NCI-H187 (cell line): ENCODE measurements at places on chromosomes 16 and 17.

DNA sequence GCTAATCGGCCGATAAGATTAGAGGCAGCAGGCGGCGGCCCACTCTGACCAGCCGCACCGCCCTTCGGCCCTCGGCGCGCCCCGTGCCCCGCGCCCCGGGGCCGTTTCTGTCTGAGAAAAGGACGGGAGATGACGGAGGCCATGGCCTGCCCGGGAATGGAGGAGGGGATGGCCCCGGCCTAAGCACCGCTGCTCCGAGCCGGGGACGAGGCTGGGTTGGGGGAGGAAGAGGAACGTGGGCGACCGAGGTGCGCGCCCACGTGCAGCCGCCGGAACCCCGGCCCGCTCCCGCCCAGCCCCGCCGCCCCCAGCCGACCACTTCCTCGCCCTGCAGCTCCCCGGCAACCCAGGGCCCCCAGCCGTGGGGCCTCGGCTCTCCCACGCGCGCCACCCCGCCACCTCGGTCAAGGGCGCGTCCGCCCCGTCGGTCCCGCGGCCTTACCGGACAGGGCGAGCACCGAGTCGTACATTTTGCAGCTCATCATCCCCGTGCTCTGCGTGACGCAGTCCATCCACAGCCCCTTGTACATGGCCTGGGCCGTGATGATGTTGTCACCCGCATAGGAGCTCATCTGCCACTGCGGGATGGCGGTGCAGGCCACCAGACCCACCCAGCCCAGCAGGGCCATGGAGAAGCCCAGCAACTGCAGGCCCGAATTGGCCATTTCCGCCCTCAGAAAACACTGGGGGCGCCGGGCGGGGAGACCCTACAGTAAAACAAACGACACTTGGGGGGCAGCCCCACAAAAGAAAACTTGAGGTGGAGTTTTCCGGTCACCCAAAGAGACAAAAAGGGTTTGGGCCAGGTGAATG lies 693 bp downstream of the CLDN7 start:
- no peak for DNase-seq

DNA sequence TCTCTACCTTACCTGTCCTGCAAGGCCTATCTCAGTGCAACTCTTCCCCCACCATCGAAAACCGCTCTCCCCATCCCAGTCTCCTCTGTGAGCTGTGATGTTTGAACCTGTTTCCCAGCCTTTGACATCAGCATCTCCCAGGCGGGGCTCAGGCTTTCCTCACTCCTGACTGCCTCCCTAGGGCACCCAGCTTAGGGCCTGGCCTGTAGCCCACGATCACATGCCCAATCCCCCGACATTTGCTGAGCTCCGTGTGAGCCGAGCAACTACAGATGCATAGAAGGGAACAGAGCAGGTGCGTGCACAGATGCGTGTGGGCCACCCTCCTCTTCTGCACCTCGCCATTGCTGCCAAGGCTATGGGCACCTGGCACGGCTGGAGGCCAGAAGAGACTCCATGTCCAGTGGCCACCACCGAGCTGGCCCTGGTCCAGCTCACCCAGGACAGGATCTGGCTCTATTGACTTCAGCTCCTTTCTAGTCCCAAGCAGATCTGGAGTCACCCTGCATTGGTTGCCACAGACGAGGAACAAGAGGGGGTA lies 35.5 kb upstream of the CMIP start:
- DNase-seq, result no peak

DNA sequence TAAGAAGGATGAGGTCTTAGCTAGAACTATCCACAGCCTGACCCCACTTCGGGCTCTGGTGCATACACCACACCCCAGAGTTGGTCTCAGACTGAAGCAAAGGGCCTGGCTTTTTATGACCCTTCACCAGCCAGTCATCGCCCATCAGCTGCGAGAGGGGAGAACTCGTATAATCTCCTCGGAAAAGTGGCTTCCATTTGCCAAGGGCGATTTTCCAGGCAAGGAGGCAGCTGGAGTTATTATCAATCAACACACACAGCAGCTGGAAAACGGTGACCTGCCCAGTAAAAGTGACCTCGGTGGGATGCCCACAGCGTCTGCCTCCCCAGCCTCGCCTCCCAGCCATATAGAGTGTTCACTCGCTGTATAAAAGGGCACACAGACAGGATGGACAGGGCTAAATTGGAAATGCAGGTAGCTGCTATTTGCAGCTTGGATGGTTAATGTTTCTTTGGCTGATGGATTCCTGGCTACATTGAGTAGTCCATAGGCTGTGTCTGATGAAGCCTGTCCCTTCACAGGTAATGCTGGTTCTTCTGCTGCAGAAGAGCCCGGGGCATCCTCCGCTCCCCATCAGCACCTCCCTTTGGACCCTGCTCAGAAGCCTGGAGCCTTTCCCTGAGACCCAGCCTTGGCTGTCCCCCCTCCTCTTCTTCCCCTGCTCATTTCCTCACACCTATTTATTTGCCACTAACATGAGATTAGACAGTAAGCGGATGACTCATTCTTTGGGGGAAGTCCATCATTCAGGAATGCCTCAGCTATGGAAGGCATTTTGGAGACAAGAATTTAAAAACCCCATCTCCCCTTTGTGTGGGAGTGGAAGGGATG lies 45.7 kb downstream of the TMEM186 start:
- no peak for DNase-seq

DNA sequence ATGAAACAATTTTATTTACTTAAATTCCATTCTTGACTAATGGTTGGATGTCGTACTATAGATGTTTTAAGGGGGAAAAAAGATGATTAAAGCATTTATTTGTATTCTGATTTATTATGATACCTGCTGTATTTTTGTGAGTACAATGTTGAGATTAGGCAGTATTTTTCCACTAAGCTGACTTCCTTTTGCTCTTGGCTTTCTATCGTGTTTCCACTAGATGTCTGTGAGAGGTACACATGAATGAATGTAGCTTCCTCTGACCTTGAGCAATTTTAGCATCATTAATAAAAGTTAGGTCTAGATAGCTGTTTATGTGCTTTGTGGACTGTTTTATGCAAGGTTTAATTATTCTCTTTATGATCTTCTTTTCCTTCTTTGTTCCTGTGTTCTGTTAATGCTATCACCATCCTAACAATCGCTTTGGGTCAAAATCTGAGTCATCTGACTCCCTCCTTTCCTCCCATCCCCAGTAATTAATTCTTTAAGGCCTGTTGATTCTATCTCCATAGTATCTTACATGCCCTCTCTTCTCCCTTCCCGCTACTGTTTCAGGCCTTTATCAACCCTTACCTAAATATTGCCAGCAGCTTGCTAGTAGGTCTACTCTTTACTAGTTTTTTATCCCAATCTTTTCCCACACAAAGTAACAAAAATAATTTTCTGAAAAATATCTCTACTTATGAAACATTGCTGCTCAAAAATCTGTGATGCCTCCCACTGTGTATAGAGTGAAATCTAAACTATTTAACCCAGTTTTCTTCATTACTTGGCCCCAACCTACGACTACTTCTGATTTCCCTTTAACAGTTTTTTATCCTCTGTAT lies 76.0 kb downstream of the VMP1 start:
- no peak for DNase-seq

- DNase-seq, result no peak
These were observed 74.1 kb downstream of the SPECC1 start for GRCh38 chr17:20083156-20083859.

DNA sequence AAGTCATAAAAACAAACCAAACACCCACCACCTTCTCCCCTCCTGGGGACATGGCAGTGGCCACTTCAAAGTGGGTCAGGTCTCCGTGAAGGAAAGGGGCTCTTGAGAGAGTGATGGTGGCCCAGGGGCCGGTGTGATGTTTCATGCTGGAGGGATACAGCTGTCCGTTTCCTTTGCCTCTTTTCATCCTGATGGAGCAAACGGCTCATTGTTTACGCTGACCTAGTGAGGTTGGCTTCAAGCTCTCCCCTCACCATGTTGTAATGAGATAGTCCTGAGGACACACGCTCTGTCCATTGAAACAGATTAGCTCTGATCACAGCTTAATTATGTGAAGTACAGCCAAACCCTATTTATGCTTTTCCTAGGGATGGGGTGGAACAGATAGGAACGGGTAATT lies 34.2 kb downstream of the CDH13 start:
- no peak for DNase-seq

GRCh38 chr16:80985611-80986010 lies 21.1 kb downstream of the CMC2 start:
- no peak for DNase-seq

- no peak for DNase-seq
These were observed 597.7 kb downstream of the TOX3 start for GRCh38 chr16:51949282-51949681.

DNA sequence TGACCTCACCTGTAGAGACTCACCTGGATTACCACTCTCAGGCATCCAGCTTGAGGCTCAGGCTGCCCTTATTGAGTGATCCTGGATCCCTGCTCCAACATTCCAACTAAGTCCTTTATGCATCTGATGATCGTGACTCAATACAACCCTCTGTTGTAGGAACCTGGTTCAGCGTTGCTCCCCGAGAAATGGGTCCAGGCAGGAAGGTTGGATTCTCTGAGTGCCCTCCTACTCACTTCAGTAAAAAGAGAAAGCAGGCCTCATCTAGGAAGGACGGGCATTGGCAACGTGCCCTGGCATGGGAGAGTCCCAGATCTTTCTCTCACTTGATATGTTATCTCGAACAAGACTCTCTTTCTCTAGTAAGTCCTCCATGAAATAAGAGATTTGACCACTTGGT lies at the start of gene OR3A1:
TSS of gene OR3A1 (minus strand) at position 101 of the 400 bp plus-strand sequence. CDS start 5,778 bp downstream, outside the sequence.
- no peak for DNase-seq

GRCh38 chr16:31869511-31870201 lies 4.0 kb upstream of the ZNF267 start:
- no peak for DNase-seq

GRCh38 chr16:3716831-3717234 lies 491 bp downstream of the TRAP1 start:
- DNase-seq, result no peak

GRCh38 chr16:85057948-85058347 lies 30.4 kb downstream of the KIAA0513 start:
- peak; percentile 86 for DNase-seq

GRCh38 chr16:87250431-87250960 lies 66.7 kb downstream of the C16orf95 start:
- no peak for DNase-seq

- no peak for DNase-seq
These were observed 96.1 kb upstream of the CDH5 start for GRCh38 chr16:66270333-66270927.

DNA sequence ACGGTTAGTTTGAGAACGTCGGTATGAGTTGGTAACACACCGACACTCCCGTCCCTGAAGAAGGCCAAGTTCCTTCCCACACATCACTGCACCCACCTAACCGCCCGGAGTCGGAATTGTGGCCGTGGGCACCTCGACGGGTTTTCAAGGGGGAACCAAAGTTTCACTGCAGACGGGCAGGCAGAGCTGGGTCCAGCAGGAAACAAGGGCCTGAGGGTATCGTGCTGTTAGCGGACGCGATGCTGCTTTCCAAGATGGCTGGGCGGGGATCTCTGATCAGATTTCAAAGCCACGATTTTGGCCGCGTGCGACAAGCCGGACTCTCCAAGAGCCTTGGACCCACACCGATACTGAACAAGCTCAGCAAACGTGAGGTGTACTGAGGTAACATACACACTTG lies 82.3 kb upstream of the DOC2B start:
- DNase-seq, result no peak

- no peak for DNase-seq
These were observed 21.2 kb downstream of the SOCS3 start for GRCh38 chr17:78338486-78339259.

- DNase-seq, result no peak
These were observed 91.9 kb downstream of the RPTOR start for GRCh38 chr17:80636361-80637018.

DNA sequence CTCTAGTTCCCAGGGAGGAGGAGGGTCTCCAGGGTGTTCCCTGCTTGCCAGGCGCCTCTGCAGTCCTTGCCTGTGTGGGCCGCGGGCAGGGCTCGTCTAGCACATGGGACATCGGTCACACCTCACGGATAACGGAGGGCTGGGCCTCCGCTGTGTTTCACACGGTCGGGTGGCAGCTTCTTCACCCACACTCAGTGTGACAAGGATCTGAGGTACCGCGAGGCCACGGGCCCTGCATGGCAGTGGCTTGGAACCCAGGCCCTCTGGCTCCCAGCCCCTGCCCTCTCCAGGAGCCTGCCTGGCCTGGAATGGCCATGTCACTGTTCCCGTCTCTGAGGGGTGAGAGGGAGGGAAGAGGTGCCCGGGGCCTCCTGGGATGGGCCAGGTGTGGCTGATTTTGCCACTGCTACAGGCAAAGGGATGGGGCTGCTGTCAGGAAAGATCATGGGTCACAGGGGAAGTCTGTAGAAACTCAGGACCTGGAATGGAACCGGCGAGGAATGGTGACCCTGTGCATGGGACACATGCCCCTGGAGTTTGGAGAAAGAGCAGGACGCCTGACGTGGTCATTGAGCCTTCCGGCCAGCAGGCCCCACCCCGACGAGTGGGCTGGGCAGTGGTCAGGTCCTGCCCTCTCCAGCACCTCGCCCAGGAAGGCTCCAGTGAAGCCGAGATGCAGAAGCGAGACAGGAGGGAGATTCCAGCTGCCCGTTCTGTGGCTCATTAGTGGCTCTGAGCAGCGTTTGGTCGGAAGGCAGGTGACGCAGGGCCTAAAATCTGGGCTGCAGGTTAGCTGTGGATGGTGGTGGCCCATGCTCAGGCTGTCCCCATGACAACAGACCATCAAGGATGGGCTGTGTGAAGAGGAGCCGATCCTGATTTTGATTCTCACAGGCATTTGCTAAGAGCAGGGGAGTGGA lies 76.5 kb upstream of the GSE1 start:
- no peak for DNase-seq

- no peak for DNase-seq
These were observed 48.6 kb upstream of the MNT start for GRCh38 chr17:2449486-2449885.

DNA sequence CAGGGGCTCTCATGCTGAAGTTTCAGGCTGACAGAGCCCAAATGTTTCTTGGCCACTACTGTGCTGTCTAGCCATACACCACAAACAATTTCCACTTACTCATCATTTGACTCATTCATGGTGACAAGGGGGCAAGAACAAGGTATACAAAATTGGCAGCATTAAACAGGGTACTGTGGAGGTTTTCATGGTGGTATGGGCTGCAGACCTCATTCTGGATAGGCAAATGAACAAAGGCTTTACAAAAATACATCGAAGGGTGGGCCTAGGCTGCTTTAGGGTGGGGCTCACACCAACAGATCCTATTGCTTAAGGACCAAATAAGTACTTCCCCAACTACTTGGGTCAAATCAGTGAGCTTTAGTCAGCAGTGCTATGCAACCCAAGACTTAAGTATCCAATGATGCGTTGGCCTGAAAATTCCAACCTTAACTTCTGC lies 53.0 kb downstream of the N4BP1 start:
- no peak for DNase-seq
